Amniotic epithelial cell (primary cell): ENCODE measurements at places on chromosomes 6 and 20.

- DNase-seq = no peak
Measured at GRCh38 chr6:44388135-44388487, 605 bp downstream of the CDC5L start.

GRCh38 chr6:83885984-83886383 is 26.5 kb downstream of the CYB5R4 start:
- no peak for DNase-seq

DNA sequence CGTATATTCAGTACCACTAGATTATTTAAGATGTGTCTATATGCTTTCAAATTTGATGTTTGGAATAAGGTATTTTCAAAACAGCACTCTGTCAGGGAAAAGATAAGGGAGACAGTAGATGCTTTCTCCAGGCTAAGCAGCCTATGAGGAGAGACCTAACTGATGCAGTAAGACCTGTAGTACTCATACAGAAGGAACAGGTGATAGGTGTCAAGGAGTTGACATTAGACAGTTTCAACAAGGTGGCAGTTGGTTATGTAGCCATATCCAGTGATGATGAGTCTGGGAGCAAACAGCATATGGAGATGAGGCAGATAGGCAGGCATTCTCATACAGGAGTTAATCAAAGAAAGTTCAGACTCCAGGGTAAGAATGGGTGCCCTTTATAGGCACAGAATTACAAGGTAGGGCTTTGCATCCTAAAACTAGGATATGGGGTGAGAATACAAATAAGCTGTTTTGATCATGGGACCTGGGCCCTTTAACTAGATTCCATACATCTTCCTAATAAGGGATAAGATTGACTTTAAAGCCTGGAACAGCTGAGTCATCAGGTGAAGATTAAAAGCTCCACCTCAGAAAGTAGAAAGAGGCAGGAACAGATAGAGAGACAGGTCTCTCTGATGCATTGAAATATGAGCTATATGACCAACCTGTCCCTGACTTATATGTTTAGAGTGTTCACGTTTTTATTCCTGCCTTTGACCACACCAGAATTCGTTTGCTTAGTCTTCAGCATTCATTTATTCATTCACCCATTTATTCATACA is 7.9 kb downstream of the RSPH4A start:
- no peak for DNase-seq

DNA sequence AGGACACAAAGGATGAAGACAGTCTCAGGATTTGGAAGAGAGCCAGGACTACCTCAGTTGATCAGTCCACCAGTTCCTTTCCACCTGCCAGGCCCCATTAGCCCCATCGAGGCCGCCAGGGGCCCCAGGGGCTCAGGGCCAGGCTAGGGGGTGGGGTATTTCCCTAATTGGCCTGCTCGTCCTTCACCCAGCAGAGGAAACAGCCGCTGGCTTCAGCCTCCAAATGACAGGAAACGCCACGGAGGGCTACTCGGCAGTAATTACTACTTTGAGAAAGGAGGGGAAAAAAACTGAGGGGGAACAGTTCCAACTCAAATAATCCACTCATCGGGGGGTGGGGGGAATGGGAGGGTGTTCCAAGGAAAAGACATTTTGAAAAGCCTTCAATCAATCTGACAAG is 42.7 kb downstream of the MAFB start:
- DNase-seq = no peak

DNA sequence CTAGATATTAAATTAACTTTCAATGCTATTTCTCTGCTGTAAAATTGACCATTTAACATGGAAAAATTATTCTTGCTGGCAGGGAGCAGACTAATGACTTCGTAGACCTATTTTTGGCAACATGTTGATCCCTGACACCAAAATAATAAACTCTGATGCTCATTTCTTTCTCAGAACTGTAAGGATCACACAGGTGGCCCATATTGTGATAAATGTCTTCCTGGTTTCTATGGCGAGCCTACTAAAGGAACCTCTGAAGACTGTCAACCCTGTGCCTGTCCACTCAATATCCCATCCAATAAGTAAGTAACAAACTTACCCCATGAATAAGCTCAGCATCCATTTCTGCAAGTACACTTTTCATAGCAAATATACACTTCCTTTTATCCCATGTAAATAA is 387.5 kb downstream of the LAMA2 start:
- DNase-seq = no peak

GRCh38 chr20:25103526-25103925 is 21.6 kb upstream of the VSX1 start:
- no peak for DNase-seq

DNA sequence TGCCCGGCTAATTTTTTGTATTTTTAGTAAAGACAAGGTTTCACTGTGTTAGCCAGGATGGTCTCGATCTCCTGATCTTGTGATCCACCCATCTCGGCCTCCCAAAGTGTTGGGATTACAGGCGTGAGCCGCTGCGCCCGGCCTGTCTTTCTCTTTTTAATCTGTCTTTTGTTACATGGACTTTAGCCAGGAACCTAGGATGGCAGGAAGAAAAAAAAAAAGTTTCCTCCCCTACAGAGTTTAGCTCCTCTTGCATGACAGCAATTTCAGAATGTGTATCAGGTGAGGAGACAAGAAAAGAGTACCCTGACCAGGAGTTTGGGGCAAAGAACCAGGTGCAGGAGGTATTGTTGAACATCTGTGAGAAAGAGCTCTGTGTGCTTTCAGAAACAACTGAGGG is 21.4 kb upstream of the TXLNB start:
- DNase-seq = no peak

- DNase-seq = no peak
Measured at GRCh38 chr6:5617179-5617578, 355.9 kb downstream of the FARS2 start.

GRCh38 chr6:124872361-124873065 is 89.7 kb upstream of the RNF217 start:
- no peak for DNase-seq

GRCh38 chr6:103862297-103862696 is 997.4 kb downstream of the HACE1 start:
- no peak for DNase-seq

GRCh38 chr6:20173833-20174792 is 38.2 kb downstream of the MBOAT1 start:
- DNase-seq = no peak

DNA sequence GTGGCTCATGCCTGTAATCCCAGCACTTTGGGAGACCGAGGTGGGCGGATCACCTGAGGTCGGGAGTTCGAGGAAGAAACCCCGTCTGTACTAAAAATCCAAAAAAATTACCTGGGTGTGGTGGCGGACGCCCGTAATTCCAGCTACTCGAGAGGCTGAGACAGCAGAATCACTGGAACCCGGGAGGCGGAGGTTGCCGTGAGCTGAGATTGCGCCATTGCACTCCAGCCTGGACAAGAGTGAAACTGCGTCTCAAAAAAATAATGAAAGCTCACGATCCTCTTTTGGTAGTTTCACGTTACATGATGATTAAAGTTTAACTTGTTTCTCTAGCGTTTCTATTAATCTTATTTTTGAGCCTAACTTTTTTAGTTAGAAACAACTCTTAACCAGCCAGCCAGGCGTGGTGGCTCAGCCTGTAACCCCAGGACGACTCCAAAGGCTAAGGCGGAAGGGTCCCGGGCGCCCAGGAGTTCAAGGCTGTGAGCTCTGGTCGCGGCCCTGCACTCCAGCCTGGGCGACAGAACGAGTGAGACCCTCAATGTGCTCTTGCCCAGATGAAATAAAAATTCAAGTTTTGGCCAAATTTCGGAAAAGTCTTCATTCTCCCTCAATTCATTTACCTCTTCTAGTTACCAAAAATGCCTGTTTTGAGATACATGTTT is 1.2 kb upstream of the WRNIP1 start:
- no peak for DNase-seq

DNA sequence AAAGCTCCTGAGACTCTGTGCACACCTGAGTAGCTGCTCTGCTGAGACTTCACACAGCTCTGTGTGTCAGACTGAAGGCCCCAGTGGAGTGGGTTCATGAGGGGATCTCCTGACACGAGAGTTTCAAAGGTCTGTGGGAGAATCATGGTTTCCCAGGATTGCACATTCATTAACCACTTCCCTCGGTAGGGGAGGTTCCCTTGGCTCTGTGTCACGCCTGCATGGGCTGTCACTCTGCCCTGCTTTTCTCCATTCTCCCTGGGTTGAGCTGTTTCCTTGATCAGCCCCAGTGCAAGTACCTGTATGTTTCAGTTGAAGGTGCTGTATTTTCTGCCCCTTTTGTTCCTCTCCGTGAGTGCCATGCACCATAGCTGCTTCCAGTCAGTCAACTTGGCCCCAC is 236.9 kb downstream of the EPM2A start:
- no peak for DNase-seq

GRCh38 chr6:83125425-83125824 is 58.0 kb downstream of the DOP1A start:
- DNase-seq = no peak

DNA sequence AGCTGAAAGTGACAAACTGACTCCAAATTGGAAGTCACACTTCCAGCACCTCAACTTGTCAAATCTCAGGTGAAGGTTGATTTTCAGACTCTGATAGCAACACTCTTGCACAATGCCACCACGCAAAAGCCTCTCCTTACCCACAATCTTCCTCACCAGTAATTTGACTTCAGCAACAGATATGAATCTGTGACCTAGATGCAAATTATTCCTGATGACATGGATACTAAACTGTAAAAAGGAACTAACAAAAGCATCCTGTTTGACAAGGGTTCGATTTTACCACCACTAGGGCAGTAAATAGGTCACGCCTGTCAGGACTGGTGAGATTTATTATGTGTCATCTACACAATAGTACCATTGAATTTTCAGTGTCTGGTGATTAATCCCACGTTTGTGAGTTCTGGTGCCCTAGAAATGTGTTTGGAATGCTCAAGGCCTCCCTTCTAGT is 134.4 kb upstream of the COL21A1 start:
- no peak for DNase-seq

DNA sequence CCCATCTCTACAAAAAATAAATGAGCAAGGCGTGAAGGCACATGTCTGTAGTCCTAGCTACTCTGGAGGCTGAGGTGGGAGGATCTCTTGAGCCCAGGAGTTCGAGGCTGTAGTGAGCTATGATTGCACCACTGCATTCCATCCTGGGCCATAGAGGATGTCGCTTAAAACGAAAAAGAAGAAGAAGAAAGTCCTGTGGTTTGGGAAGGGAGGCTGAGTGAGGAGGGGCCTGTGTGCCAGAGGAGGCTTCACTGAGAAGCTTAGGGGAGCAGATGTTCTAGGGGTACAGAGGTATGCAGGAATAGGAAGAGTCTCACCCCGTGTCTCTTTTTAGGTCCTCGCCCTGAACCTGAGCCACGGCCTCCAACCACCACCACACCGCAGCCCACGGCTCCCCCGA is 4.2 kb downstream of the MMP9 start:
- no peak for DNase-seq
